SJSA1 (cell line): ENCODE measurements at places on chromosomes 5 and 9. TPM values are rescaled to one million over a fixed set of nuclear protein-coding genes. Genes with fewer than 3 reads are reported as not detected.

DNA sequence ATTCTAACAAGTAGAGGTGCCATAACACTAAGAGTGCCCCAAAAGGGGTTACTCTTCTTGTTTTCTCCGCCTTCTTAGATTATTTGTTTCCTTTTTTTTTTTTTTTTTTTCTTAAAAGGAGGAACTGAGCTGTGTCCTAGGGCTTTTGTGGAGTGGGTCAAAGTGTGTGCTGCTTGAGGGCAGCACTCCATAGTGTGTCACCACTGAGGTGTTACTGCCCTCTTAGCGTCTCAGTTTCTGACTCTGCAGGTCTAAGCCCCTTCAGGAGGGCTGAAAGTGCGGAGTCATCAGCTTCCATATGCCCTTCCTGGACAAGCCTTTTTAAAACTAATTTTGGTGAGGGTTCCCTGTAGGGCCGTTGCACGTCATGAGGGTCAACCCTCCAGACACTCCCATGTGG, 12.6 kb upstream of the NANS start:
- no peak for DNase-seq

- DNase-seq, result no peak
Observed at GRCh38 chr5:32961059-32961415, 249.9 kb downstream of the NPR3 start.

GRCh38 chr9:126470241-126470993, 143.3 kb upstream of the LMX1B start:
- DNase-seq, result no peak

DNA sequence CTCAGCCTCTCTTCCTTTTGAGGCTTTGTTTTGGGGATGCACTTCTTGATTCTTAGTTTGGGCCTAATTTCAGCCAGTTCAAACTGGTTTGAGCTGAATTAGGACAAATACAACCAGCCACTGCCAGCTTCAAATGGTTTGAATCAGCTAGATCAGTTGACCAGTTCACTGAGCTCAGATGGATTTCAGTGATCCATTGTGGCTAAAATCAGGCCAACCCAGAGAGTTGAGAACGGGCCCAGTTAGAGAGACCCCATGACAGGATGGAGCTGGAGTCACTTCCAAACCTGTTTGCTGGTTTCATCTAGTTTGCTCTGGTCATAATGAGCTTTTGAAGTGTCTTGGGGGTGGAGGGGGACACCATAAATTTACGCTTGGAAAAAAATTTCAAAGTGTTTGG, 48.0 kb upstream of the NEK6 start:
- DNase-seq, result no peak

DNA sequence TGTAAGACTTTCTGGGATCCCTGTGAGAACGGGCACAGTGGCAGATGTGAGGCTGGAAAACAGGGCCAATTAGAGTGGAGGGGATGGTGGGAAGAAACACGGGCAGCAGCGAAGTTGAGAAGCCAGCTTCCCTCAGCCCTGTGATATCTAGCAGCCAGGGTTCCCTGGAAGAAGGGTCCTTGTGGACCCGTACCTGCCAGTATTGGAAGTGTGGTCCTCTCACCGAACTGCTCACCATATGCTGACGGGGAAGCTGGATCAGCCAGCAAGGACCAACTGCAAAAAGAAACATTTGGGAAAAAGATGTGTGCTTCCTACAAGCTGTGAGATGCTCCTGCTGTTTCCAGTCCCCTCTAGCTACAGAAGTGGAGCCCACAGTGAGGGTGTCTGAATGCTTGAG, 13.6 kb downstream of the CKMT2 start:
- DNase-seq, result no peak

GRCh38 chr5:32581010-32581785, 4.2 kb upstream of the SUB1 start:
- no peak for DNase-seq

GRCh38 chr9:4097515-4097914, 202.4 kb downstream of the GLIS3 start:
- DNase-seq, result peak; percentile 28

DNA sequence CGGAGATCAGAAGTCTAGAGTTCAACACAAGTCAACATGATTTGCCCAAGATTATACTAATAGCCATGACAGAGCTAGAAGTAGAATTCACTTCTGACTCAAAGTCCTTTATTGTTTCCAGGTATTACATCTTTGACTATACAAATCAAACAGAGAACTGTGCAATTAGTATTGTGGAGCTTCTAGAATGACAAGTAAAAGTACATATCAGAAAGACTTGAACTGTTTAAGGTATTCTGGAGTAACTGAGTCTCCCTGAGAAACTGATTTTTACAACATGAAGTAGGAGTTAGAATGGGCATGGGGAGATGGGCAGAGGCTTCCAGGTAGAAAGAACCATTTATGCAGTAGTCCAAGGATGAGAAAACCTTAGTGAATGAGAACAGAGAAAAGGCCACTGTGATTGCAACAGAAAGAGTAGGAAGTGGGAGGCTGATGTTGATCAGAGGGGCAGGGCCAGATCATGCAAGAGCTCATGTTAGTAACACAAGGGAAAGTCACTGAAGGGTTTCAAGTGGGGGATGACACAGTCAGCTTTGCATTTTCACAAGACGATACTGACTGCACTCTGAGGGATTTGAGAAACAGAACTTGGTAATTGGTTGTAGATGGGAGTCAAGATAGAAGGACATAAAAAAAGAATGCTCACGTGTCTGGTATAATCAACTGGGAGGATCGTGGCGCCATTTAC, 280.7 kb downstream of the RFX3 start:
- DNase-seq, result no peak

The IL17B gene
- 1.00 TPM in 1 of 2 replicates, not detected in the other for total RNA-seq

The GRXCR2 gene
- 0.21 TPM in 1 of 2 replicates, not detected in the other for total RNA-seq

The TAF11L2 gene
- total RNA-seq, result not detected in 2 replicates

The NACC2 gene
- total RNA-seq, result 18.9 and 20.2 TPM in 2 replicates

The SREK1IP1 gene
- total RNA-seq, result 7.4 and 9.2 TPM in 2 replicates
